ENCODE measurements at places on chromosomes 11 and 22.

DNA sequence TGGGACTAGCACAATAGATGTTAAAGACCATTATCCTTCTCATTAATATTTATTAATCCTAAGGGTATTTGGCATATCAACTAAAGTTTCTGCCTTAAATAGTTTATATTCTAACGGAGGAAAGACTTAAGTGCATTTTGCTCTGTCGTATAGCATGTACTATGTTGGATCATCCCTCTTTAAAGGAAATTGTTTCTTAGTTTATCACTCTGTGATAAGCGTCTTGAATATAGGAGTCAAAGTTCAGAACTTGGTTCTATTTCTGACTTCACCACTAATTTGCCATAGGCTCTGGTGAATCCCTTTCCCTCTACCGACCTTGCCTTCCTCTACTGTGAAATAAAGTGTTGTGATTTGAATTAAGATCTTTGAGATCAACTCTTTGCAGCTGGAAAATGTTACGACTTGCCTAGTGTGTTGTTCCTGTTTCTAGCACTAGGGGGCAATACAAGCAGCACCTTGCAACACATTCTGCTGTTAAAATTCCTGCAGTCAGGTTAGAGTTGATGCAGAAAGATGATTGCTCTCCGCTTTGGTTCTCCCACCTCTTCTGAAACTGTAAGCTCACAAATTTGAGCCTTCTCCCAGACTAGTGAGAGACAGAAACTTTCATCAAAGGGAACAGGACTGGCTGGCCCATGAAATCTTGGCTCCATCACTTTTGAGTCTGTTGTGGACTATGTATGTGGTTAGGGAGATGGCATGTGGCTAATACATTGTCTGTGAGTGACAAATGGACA lies 27.8 kb upstream of the ZNRF3 start:
- peak; percentile 24 for DNase-seq

- DNase-seq: no peak
Observed at GRCh38 chr11:35911013-35911412, 32.8 kb upstream of the LDLRAD3 start.

- no peak for DNase-seq
Observed at GRCh38 chr11:74319139-74319816, 7.8 kb upstream of the P4HA3 start.

DNA sequence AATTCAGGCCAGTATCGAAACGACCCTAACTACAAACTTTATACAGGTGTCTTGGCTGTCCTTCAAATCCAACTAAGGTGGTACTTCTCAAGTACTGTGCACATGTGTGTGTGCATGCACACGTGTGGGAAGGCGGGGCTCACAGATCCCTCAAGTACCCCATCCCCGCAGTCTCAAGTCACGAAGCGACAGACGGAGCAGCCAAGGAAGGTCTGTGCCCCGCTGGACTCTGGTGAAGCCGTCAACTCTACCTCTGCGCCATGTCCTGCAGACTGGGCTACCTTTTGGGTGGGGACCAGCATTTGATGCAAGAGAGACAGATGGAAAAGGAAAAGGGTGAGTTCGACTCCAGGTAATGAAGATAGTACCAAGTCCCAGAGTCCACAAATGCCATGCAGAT lies 169.0 kb downstream of the CRYBB2 start:
- no peak for DNase-seq

- no peak for DNase-seq
Observed at GRCh38 chr11:126538071-126538470, 182.6 kb downstream of the ST3GAL4 start.

- DNase-seq: no peak
Observed at GRCh38 chr22:32572741-32573500, 98.3 kb downstream of the FBXO7 start.

DNA sequence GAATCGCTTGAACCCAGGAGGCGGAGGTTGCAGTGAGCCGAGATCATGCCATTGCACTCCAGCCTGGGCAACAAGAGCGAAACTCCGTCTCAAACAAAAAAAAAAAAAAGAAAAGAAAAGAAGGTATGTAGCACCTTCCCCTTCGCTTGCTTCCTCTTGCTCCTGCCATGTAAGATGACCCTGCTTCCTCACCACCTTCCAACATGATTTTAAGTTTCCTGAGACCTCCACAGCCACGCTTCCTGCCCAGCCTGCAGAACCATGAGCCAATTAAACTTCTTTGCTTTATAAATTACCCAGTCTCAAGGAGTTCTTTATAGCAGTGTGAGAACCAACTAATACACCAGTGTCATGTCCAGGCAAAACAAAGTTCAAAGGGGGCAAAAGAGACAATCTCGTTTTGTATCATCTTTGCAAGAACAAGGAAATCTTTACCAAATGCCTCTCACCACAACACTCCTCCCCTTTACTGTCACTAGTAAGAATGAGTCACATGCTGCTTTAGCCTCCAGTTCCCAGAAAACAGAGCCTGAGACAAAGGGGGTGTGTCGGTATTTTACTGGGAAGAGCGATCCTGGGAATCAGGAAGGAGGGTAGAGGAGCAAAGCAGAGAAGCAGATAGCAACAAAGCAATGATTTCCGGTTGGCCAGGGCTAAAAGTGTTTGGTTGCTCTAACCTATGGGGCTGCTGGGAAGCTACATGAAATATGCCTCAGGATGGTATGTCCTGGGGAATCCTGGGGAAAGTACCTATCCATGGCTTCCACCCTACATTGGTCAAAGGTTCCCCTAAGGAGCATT lies 10.5 kb upstream of the MCHR1 start:
- no peak for DNase-seq

- peak; percentile 22 for DNase-seq
Observed at GRCh38 chr22:47213571-47214230, 451.3 kb downstream of the TBC1D22A start.

- DNase-seq: no peak
Observed at GRCh38 chr22:36352803-36353507, 34.8 kb downstream of the MYH9 start.

DNA sequence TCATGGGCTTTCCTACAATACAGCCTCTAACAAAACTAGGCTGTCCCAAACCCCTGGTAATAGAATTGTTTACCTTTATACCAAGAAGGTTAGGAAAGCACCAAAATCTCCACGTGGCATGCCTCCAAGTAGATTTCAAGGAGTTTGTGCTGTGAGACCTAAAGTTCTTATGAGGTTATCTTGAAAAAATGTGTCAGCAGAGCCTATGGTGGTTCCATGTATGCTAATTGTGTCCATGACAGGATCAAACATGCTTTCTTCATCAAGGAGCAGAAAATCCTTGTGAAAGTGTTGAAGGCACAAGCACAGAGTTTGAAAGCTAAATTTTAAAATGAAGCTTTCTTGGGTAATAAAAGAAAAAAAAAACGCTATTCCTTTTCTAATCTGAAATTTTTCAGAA lies 36.2 kb downstream of the CCDC73 start:
- DNase-seq: no peak

GRCh38 chr11:115304774-115305472 lies 199.3 kb downstream of the CADM1 start:
- DNase-seq: no peak

GRCh38 chr11:27241311-27242122 lies 121.5 kb downstream of the CCDC34 start:
- no peak for DNase-seq

- DNase-seq: no peak
Observed at GRCh38 chr11:107549253-107549953, 16.1 kb downstream of the ALKBH8 start.

DNA sequence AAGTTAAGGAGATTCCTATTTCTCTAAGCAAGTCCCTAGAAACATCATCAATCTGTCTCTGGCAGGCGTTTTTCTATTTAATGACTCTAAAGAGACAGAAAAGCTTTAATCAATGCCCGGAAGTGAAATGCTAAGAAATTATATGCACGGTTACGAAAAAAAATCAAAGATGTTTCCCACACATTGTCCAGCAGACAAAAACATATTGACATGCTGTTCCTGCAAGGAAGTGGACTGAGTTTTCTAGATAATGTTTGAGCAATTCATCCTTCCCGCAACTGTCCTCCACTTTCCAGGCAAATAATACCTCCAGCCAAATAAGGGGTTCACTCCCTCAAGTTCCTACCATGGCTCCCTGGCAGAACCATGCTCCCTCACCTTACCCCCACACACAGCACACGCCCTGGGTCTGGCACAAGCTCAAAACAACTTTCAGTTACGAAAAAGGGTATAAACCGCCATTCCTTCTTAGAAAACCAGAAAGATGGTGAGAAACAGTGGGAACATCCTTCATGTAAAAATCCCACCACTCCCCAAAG lies 29.6 kb downstream of the GALNT18 start:
- no peak for DNase-seq

- no peak for DNase-seq
Observed at GRCh38 chr11:46987183-46987582, 50.6 kb downstream of the CSTPP1 start.

DNA sequence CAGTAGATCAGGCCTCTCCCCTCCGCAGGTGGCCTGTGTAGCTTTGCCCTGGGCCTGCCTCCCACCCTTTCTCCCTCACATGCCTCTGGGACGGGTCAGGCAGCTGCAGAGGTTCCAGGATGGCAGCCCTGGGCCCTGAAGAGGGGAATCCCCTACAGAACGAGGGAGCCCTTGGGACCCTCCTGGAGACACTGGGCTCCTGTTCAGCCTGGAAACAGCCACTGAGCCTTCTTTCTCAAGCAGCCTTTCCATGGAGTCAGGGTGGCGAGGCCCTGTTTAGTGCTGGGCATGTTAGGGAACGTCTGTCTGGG lies 720.9 kb downstream of the BRD1 start:
- no peak for DNase-seq

DNA sequence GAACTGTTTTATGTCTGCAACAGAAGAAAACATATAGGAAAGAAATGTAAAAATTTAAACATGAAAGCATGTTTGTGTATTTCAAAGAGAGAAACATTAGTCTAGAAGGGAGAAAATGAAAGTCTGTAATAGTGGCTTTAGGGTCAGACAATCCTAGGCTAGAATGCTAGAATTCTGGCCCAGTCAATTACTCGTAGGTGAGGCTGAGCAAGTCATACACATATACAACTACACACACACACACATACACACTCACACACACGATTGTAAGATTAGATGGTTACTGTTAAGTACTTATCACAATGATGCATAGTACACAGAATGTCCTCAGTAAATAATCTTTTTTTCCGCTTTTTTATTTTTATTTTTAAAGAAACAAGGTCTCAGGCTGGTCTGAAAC lies 37.7 kb upstream of the PCF11 start:
- no peak for DNase-seq

DNA sequence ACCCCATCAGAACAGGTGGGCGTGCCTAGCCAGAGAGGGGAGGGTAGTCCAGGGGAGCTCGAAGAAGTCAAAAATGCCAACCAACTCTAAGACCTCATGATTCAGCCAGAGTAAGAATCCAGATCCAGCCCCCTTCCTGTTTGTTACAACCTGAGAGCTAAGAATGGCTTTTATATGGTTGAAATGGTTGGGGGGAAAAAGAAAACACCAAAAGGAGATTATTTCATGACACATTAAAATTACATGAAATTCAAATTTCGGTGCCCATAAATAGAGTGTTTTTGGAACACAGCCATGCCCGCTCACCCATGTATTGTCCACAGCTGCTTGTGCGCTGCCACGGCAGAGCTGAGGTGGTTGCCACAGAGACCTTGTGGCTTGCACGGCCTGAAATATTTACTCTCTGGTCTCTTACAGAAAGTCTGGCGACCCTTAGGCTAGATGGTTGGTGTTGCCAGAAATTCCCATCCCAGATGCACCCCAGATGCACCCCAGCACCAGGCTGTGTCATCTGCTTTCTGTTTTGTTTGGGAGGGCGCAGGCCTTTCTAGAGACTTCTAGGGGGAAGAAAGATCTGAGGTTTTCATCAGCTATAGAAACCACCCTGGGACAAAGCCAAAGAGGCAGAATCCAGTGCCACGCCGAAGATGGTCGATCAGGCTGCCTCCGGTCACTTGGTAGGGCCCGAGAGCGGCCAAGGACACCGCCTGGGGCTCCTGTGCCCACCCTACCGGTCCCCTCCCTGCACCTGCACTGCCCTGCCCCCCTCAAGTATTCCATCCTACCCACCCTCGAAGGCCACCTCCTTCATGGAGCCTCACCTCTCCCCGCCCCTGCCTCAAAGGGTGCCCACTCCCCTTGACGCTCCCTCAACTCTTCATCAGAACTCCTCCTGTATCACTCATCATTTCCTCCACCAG lies 80.2 kb downstream of the DSCAML1 start:
- DNase-seq: no peak

- no peak for DNase-seq
Observed at GRCh38 chr11:74540270-74540669, 46.7 kb upstream of the LIPT2 start.

DNA sequence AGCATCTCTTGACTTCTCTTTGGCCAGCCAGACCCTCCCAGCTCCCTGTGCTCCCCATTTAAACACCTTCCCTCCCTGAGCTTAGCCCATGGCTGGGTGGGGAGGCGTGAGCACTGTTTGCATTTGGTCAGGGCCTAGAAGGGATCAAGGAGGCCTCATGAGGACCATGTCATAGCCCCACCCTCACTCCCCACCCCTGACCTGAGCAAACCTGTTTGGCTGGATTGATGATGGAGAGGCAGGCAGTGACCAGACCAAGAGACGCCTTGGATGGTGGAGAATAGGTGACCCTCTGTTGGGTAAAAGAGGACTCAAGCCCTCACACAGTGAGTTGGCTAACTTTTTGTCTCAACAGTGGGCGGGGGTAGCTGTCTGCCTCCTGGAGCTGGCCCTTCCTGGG lies 49.9 kb downstream of the ST3GAL4 start:
- DNase-seq: no peak

GRCh38 chr11:19466314-19466713 lies 225.6 kb upstream of the E2F8 start:
- no peak for DNase-seq

- DNase-seq: no peak
Observed at GRCh38 chr11:6298605-6299004, 21.7 kb downstream of the CAVIN3 start.

DNA sequence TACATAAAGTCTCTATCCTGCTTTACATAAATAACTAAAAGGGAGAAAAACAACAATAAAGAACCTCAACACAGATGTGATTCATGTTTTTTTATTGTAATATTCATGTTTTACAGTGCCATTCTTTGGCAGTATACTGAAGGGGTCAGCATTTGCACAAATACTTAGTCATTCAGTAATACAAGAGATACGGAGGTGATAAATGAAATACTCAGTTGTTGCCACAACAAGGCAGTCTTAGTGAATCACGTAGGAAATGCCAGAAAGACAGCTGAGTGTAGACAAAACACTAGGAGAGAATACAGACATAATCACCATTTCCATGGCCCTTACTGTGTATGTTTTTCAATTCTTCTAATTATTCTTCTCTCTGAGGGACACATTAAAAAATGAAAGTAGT lies 910.4 kb downstream of the METTL15 start:
- no peak for DNase-seq

DNA sequence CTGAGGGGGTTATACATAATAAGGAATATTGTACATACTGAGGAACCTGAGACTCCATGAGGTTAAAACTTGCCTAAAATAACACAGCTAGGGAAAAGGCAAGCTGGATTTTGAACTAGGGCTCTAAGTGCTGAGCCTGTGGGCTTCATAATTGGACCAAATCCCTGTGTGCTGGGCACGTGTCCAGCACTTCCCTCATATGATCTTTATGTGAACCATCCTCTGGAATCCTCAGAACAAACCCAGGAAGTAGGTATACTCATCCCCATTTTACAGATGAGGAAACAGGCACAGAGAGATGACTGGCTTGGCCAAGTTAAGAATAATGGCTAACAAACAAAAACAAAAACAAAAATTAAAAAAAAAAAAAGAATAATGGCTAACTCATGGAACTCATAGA lies 14.9 kb downstream of the RTN4RL2 start:
- DNase-seq: no peak

GRCh38 chr22:30486661-30487115 lies 14.9 kb upstream of the SEC14L3 start:
- DNase-seq: no peak

- no peak for DNase-seq
Observed at GRCh38 chr22:41883400-41883799, 31.5 kb downstream of the SHISA8 start.

Measured in effector memory CD4-positive, alpha-beta T cell (primary cell).